ENCODE measurements at places on chromosomes 5 and 9.

GRCh38 chr5:162995568-162995967 lies 441.8 kb upstream of the CCNG1 start:
- no peak for DNase-seq

DNA sequence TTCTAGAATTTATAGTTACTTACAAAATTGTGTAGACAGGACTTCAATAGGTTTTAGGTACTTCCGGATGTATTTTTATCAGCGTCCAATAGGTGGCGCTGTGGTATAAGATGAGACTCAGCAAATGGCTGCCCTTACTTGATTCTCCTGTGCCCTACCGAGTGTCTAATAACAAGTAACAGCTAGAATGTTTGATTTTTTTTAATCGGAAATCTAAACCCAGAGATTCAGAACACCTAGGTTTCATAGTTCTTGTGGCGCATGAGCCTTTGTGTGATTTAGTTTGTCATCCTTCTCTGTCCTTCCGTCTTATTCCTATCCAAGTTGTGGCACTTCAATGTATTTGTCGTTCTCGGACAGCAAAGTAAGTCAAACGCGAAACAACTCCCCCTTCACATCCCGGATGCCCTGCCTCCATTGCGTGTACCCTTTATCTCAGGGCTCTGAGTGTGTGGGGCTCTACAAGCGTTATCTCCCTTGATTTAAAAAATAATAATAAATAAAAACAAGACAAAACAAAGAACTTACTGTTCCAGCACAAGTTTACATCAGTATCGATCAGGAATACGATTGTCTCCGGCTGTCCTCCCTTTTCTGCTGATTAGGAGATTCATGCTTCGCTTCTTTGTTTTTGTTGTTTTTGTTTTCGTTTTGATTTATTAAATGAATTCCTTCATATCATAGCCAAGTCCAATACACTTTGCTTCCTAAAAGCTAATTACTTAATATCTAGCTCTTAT lies 50.7 kb upstream of the SLC30A5 start:
- peak; percentile 31 for DNase-seq

DNA sequence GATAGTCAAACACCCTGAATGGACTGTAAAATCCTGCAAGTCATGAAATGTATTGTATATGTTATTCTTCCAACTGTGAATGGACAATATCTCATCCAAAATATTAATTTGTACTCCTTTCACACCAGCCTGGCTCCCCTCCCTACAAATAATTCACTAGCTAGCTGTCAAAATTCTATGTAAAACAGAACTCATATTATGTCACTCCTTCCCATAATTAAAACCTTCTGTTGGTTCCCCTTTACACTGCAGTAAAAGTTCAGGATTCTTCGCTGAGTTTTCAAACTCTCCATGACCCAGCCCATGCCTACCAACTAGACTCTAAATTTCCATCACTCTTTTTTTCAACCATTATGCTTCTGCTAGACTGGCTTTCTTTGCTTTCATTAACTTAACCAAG lies 857.1 kb downstream of the TAF11L14 start:
- no peak for DNase-seq

- no peak for DNase-seq
Measured at GRCh38 chr5:173890195-173890991, 2.2 kb downstream of the CPEB4 start.

DNA sequence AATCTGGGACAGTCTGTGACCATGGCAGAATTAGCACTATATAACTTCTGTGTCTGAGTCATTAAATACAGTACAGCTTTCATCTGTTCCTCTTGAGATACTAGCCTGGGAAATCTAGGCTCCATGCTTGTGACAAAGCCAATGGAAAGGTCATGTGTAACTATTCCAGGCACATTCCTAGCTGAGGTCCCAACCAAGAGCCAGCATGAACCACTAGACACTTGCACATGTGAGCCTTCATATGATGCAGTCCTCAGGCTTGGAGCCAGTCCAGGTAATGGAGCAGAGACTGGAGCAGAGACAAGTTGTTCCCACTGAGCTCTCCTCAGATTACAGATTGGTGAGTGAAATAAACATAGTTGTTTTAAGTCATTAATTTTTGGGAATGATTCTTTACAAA lies 412.4 kb upstream of the ZNF462 start:
- DNase-seq, result no peak

GRCh38 chr5:77957-78804 lies 13.8 kb upstream of the PLEKHG4B start:
- DNase-seq, result no peak

DNA sequence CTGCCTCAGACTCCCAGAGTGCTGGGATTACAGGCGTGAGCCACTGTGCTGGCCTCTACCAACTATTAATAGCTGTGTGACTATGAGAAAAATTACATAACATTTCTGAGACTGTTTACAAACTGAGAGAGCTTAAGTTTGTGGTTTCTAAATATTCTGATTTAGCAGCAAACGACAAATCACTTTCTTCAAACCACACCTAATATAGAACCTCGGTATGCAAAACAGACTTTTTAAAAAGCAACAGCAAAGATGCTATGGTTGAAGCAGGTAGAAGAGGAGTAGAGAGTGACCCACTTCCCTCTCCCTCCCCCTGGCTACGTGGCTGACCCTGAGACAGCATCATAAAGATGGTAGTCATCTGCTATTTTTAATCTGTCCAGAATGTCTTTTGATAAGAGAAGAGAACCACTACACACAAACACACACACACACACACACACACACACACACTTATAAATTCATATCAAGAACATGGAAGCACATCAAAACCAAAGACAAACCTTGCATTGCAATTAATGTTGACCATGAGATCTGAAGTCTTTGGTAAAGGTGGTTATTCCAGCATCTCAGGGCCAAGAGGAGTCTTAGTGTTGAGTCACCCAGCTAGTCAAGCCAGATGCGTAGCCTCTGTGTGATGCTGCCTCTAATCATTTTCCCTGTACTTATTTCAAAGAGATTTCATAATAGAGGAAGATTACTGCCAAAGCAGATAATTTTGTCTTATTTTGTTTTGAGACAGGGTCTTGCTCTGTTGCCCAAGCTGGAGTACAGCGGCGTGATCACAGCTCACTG lies 58.1 kb upstream of the TMEM215 start:
- no peak for DNase-seq

GRCh38 chr9:125183054-125183453 lies 6.5 kb downstream of the PPP6C start:
- DNase-seq, result no peak

- DNase-seq, result no peak
Measured at GRCh38 chr5:125829349-125829748, 593.9 kb upstream of the GRAMD2B start.

DNA sequence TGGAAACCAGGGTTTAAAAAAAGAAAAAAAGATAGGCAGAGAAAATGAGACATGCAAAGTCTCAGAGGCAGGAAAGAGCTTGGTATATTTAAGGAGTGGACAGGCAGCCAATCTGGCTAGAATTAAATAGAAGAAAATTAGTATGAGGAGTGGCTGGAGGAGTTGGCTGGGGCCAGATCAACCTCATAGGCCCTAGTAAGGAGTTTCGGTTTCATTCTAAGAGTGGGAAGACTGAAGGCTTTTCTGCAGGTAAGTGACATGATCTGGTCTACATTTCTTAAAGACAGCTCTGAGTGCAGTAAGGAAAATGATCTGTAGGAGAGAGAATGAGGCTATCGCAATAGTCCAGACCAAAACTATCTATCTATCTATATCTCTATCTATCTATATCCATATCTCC lies 27.5 kb downstream of the ADRB2 start:
- no peak for DNase-seq

GRCh38 chr9:128285033-128285784 lies 9.1 kb downstream of the SWI5 start:
- DNase-seq, result no peak

DNA sequence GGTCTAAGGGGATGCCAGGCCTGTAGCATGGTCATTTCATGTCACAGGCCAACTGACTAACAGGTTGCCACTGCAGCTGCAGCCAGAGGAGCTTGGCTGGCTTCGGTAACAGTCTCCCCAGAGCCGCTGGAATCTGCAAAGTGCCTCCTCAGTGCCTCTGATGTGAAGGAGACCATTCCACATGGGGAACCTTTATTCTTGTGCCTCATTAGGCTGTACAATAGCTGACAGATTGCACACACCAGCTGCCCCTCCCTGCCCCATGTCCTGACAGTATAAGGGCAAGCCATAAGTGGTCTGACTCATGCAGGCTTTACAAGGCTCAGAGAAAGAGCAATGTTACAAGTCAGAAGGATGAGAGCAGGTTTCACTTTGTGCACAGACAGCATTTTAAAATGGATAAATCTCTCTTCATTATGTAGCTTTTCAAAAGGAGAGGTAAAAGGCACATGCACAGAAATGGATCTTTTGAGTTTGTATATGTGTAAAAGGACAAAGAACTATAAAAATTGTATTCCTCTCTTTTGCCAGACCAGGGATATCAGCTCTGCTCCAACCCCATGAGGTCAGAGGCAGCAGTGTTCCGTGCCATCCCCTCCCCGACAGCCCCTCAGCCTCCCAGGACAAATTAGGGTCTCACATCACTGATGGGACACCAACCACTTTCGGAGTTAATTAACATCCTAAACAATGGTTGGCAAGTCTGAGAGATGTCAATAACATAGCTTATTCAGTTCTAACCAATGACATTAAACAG lies 467.8 kb downstream of the TMEM232 start:
- no peak for DNase-seq

DNA sequence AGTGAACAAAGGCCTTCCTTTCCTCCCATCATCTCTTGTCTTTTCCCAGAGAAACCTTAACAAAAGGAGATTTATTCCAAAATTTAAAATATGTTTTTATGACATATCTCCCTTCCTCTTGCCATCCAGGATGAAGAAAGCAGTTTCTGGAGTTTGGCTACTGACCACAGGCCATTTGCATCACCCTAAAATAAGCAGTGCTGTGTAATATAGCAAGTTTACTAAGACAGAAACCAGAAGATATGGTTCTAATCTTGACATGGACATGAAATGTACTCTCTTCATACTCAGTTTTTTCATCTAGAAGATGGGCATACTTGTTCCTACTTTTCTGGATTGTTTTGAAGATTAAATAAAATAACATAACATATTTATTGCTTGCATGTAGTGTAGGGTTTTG lies 50.2 kb upstream of the ZFAND5 start:
- no peak for DNase-seq

DNA sequence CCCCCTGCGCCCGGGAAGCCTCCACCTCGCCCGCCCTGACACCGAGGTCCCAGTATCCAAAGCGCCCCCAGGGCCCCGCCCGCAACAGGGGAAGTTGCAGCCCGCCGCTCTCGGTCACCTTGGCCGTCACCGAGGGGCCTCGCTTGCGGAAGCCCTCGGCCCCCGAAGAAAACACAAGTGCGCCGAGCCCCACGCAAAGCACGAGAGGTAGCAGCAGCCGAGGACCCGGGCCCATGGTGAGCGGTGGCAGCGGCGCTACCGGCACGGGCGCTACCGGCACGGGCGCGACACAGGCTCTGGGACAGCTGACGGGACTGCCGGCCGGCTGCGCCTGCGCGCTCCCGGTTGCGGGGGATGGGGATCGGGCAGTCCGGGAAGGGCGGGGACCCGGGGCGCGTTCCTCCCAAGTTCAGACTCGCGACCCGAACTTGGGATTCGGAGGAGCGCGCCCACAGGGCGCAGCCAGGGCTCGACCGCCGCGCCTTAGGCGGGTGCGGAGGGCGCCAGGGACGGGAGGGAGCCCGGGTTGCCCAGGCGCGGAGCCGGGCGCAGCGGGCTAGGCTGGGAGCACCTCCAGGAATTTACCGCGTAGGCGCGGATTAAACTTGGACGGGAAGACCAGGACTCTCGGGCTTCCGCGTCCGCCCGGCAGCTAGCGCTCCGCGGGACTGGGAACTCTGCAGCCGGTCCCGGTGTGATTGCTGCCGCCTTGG lies at the start of gene PPIC:
Gene PPIC, minus strand, starts transcription at position 335 of the 713 bp plus-strand sequence. Its CDS starts 100 bp downstream, at position 235.
- DNase-seq, result peak; percentile 93

DNA sequence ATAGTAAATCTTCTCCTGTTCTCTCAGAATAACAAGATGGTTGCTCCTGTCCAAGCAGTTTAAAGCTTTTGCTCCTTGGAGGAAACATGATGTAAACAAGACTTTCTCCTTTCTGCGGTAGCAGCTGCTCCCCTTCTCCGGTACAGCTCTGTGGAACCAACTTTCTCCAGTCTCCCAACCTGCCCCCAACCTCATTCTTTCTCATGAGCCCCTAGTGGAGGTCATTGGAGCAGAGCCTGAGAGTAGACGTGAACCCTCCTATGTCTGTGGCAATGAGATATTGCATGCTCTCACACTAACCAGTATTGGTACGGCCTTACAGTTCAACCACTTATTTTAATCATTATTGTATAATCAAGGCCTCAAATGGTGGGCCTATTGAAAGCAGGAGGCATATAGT lies 483.8 kb upstream of the CDH10 start:
- no peak for DNase-seq

GRCh38 chr5:178208540-178209227 lies 4.4 kb downstream of the HNRNPAB start:
- DNase-seq, result no peak

DNA sequence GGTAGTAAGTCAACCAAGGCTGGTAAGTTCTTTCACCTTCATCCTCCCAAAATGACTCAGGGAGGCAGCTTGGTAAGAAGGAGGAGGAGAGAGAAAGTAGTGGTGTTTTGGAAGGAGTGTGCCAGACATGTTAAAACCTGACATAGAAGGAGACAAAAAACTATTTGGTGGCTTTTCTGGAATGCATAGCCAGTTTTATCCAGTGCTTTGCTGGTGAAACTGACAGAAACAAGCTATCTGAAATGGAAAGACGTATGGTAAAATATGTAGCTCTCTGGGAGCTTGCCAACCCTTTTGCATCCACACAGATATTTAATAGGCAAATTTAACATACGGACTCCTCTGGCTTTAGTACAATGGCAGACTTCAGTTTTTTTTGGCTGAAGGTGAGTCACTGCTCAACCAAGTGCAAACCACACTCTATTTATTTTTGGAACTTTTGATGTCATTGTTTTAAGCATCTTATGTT lies 45.4 kb downstream of the RAB14 start:
- no peak for DNase-seq

All from H1 (cell line).